ENCODE measurements at places on chromosomes 1 and 21.

DNA sequence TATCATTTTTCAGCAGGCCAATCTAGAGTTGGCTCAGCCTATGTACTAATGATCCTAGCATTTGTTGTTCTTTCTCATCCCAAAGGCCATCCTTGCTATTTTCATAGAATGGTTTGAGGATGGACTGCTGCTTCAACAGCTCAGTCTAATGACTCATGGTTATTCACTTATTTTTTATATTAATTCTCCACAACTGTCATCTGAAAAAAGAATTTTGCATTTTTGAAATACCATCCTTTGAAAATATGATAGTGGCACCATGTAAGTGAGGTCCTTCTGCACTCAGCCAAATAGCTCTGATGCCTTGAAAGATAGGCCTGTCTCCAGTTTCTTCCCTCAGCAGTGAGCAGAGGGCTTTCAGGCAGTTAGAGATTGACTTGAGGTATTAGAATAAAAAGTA, 377.5 kb downstream of the LMO4 start:
- DNase-seq = no peak

DNA sequence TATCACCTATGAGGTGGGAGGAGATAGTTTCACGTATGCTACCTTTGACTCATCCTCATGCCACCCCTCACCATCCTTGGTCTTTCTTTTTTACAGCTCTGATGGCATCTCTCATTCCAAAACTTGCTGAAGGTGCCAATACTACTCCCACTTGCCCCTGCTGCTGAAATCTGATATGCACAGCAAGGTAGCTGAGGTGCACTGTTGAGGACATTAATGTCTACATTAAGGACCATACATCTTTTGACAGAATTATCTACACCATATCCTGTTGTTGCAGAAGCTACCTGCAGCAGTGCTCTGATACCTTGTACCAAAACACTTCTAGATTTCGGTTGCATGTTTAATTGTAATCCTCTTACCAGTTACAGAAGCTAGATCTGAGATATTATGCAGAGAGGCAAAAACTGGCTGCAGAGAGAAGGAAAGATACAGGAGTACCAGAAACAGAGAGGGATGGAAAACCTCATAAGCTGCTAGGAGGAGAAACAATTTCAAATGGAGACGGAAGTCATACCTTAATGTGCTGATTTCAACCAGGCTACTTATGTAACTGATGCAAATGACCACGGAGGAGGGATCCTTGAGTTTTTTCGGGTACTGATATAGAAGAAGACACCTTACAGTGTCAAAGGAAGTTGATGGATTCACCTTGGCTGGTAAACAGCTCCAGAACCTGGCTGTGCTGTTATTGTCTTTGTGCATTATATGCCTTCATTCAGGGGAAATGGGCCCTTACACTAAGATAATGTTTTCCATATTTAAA, 19.3 kb upstream of the PTPRC start:
- DNase-seq = no peak

DNA sequence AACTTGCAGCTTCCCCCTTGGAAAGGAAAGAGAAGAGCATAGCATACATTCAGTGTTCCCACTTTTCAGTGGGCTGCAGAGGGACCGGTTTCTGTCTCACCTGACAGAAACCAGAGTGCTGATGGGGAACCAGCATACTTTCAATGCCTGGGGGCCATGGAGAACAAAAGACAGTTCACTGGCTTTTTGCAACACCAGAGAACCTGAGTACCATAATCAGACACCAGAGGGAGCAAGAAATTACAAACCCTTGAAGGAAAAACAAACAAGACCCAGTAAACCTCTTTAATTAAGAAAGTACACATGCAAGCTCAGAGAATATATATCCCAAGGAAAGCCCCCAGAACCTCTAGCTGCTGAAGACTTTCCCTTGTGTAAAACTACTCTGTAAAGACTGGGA, 51.1 kb downstream of the CSMD2 start:
- DNase-seq = peak; percentile 32

GRCh38 chr1:29389533-29390041, 153.3 kb downstream of the PTPRU start:
- DNase-seq = no peak

- no peak for DNase-seq
Observed at GRCh38 chr1:113834716-113835115, 22.4 kb upstream of the RSBN1 start.

- no peak for DNase-seq
Observed at GRCh38 chr1:9434247-9435152, 104.8 kb upstream of the SLC25A33 start.

- DNase-seq = no peak
Observed at GRCh38 chr21:8991968-8992621, 1529.3 kb upstream of the TPTE start.

- no peak for DNase-seq
Observed at GRCh38 chr1:111847466-111847865, 91.8 kb downstream of the DDX20 start.

GRCh38 chr1:36594023-36594422, 111.3 kb upstream of the CSF3R start:
- DNase-seq = no peak

DNA sequence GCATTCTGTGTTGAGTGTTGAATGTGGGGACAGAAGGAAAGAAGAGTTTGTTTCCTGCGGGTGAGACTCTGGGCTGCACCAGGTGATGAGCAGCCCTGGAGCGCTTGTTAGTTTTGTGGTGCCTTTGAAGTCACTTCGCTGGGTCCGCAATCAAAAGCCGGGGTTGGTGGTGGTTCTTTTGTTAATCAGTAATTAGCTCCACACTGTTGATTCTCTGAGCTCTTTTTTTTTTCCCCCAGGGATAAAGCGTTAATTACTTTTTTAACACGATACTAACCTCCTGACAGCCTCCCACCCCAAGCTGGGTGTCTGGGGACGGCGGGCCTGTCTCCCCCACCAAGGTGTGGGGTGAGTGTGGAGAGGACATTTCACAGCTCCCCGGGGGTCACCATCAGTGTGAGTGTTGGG, 56.6 kb downstream of the AGPAT3 start:
- DNase-seq = no peak

Measured in iPS-NIHi11 (cell line).